ENCODE measurements at places on chromosomes 3 and 15.

- no peak for DNase-seq
Observed at GRCh38 chr3:55790596-55791350, 303.7 kb upstream of the WNT5A start.

GRCh38 chr3:170425491-170426239 is 7.0 kb downstream of the CLDN11 start:
- no peak for DNase-seq

- DNase-seq, result no peak
Observed at GRCh38 chr3:193874997-193875593, 260.9 kb upstream of the HES1 start.

GRCh38 chr3:164683489-164683888 is 394.8 kb downstream of the SI start:
- no peak for DNase-seq

- DNase-seq, result no peak
Observed at GRCh38 chr3:169305460-169305859, 358.1 kb downstream of the MECOM start.

GRCh38 chr3:99365979-99366378 is 272.4 kb upstream of the COL8A1 start:
- no peak for DNase-seq

GRCh38 chr15:97708252-97708651 is 252.3 kb upstream of the ARRDC4 start:
- no peak for DNase-seq

DNA sequence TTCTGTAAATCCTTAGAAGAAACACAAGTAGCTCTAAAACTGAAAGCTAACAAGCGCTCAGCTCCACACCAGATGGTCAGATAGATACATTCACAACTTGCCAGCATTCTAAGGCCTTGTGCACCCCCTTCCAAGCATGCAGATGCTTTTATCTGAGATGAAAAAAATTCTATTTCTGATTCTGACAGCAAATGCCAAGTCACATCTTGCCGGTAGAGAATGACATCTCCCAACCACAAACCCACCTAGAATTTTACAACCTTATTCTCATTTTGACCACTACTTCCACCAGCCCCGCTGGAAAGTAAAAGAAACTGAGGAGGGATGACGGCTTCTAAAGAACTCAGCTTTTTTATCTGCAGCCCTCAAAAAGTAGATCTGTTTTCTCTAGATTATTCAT is 57.7 kb downstream of the SUMF1 start:
- no peak for DNase-seq
